ENCODE measurements at places on chromosomes 12 and 14.

- peak; percentile 75 for DNase-seq
Observed at GRCh38 chr12:25811656-25812126, 146.8 kb upstream of the RASSF8 start.

- DNase-seq = no peak
Observed at GRCh38 chr14:89508863-89509262, 91.8 kb upstream of the FOXN3 start.

- DNase-seq = no peak
Observed at GRCh38 chr12:98178126-98178525, 337.3 kb upstream of the TMPO start.

GRCh38 chr12:120678572-120678971, 8.4 kb upstream of the MLEC start:
- DNase-seq = no peak

DNA sequence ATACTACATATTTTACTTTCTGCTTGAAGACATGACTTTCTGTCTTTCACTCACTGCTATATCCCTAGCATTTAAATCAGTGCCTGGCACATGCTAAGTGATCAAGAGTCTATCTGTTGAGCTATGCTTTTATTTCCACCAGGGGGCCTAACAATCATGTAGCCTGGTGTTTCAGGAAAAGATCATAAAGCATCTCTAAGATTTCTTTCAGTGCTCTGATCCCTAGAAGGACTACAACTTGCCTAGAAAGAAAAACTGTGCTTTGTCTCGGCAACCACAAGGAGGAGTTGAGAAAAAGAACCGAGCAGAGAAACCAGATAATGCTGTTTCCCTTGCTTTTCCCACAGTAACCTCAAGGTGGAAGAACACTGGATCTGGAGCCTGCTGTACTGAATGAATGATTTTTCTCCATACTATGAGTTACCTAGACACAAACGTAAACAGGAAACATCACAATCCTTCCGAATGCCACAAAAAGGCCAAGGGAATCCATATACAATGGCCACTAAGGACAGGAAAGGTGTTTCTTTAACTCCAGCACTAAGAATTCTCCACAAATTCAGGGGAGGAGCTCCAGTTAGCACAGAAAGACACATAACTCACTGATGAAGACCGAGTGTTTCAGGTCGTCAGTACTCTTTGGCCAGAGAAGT, 1.2 kb downstream of the CRY1 start:
- peak; percentile 96 for DNase-seq

GRCh38 chr12:65566751-65567150, 257.5 kb upstream of the HMGA2 start:
- no peak for DNase-seq

All from iris pigment epithelial cell (primary cell).